Upper lobe of left lung (tissue), 6 donors: ENCODE measurements at places on chromosomes 2 and 18. TPM values are rescaled to one million over a fixed set of nuclear protein-coding genes. Genes with fewer than 3 reads are reported as not detected.

APCDD1 gene
- 22.8 TPM for total RNA-seq

CHRNG gene
- not detected for total RNA-seq

DNA sequence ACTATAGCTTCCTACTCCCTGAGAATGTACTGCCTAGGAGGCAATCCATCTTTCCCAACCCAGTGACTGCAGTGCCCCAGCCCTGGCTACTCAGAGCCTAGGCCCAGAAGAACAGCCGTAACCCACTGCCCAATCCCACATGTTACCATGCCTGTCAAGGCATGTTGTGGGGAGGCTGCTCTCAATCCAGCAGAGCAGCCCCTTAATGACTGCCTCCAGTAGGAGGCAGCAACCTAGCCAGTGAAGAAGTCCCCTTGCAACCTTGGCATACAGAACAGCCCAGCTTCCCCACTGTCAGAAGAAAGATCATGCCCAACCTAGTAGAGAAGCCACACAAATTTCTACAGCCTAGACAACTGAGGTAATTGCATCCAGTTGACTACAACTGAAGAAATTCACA is 44.2 kb upstream of the CDH7 start:
- H3K4me3 ChIP-seq: no peak overlapping the region
- no peaks in the 10 kb centered on the region for H3K27me3 ChIP-seq
- no peak for DNase-seq
- no peaks in the 10 kb centered on the region for H3K4me1 ChIP-seq

- no peaks in the 10 kb centered on the region for H3K36me3 ChIP-seq
- DNase-seq: no peak
- no peak overlapping the region for H3K27ac ChIP-seq
- no peaks in the 10 kb centered on the region for H3K27me3 ChIP-seq
These were observed 431.1 kb downstream of the ZEB2 start for GRCh38 chr2:144088863-144089262.

DNA sequence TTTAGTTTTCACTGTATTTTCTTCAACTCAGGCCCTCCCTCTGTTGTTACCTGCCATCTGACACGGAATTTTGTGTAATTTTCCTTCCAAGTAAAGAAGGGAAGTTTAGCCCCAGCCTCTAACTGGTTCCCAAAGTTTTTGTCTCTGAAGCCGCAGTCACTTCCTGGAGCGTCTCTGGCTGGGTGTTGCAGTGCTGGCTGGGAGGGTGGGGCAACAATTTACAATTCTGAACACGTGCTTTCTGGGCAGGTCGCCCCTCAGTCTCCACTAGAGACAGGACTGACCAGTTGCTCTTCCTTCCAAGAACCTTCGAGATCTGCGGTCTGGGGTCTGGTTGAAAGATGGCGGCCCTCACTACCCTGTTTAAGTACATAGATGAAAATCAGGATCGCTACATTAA is 3.5 kb downstream of the CNDP2 start:
- peaks cover 44% of the 10 kb centered on the region for H3K4me1 ChIP-seq
- peak overlapping the region; percentile 41 for H3K4me3 ChIP-seq
- H3K36me3 ChIP-seq: peaks cover 38% of the 10 kb centered on the region

GRCh38 chr18:69982417-69982816 is 34.7 kb upstream of the CD226 start:
- no peaks in the 10 kb centered on the region for H3K4me1 ChIP-seq
- H3K4me3 ChIP-seq: no peak overlapping the region
- DNase-seq: no peak
- H3K36me3 ChIP-seq: no peaks in the 10 kb centered on the region
- no peak overlapping the region for H3K27ac ChIP-seq

- H3K36me3 ChIP-seq: no peaks in the 10 kb centered on the region
- no peaks in the 10 kb centered on the region for H3K4me1 ChIP-seq
- H3K27me3 ChIP-seq: no peaks in the 10 kb centered on the region
- H3K27ac ChIP-seq: no peak overlapping the region
- no peak for DNase-seq
- no peak overlapping the region for H3K4me3 ChIP-seq
These were observed 21.0 kb upstream of the SLC38A11 start for GRCh38 chr2:164976301-164976700.

POTEC gene
- not detected for total RNA-seq

STON1 gene
- 15.9 TPM for total RNA-seq

GALNT14 gene
- total RNA-seq: 1.1 TPM

DNA sequence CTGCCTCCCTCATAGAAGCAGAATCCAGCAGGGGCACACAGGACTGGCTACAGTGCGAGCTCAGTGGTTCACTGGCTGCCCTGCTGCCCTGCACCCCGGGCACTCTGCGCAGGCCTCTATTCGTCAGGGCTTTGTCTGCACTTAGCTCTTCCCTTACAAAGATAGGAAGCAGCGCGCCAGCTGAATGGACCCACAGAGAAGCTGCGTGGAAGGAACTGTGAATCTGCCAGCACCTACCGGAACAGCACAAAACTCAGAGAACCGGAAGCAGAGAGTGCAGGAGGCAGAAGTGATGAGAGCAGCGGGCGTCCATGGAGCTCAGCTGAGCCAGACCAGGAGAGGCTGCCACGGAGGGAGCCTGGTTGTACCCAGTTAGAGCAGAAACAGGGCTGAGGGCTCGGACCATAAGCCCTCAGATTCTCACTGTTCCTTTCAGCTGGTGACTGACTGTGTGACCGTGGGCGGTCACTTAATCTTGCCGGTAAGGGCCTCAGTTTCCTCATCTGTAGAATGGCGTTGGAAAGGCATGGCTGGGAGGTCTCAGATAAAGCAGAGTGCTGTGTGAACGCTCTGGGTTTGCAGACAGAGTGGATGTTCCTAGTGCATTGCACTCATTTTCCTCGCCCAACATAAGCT is 23.1 kb upstream of the SLC66A3 start:
- no peak overlapping the region for H3K4me3 ChIP-seq
- no peaks in the 10 kb centered on the region for H3K36me3 ChIP-seq
- peaks cover 33% of the 10 kb centered on the region for H3K4me1 ChIP-seq
- DNase-seq: no peak

REL gene
- 26.6 TPM for total RNA-seq

FECH gene
- 11.4 TPM for total RNA-seq

DNA sequence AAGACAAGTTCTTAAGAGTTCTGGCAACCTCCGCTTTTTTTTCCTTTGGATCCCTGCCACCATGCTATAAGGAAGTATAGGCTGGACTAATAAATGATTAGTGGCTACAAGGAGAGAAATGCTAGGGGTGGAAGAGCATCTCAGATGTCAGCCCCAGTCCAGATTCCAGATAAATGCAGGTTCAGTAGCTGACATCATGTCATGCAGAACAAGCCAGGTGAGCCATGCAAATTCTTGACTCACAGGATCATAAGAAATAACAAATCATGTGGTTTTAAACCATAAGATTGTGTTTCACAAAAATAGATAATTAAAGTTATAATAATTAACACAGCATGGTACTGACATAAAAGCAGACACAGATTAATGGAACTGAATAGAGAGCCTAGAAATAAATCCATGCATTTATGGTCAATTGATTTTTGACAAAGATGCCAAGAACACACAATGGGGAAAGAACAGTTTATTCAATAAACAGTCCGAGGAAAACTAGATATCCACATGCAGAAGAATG is 152.9 kb upstream of the SESTD1 start:
- H3K27me3 ChIP-seq: no peaks in the 10 kb centered on the region
- H3K27ac ChIP-seq: no peak overlapping the region
- DNase-seq: no peak
- no peaks in the 10 kb centered on the region for H3K36me3 ChIP-seq

MROH2A gene
- total RNA-seq: not detected

SPP2 gene
- total RNA-seq: not detected

ALPG gene
- 1.7 TPM for total RNA-seq

- H3K4me3 ChIP-seq: no peak overlapping the region
- H3K36me3 ChIP-seq: no peaks in the 10 kb centered on the region
- no peak overlapping the region for H3K27ac ChIP-seq
- H3K27me3 ChIP-seq: no peaks in the 10 kb centered on the region
- no peaks in the 10 kb centered on the region for H3K4me1 ChIP-seq
- DNase-seq: no peak
These were observed 201.8 kb upstream of the ATP5MC3 start for GRCh38 chr2:175383286-175383685.

DNA sequence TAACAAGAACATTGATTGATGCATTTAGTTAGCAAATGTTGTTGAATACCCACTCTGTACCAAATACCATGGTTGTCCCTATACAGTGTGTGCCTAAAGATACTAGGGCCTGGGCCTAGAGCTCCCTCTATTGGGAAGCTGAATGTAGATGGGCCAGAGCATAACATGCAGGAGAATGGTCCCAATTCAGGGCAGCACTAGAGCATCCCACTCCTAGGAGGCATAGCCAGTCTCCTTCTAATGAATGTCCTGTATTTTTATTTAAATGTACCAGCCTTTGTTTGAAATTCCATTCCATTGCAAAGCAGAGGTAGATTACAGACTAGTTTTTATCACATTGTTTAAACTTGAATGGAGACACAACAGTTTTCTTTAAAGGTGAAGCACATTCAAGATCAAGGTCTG is 90.6 kb downstream of the FEZ2 start:
- H3K4me1 ChIP-seq: no peaks in the 10 kb centered on the region
- H3K36me3 ChIP-seq: peaks cover 6% of the 10 kb centered on the region
- H3K27ac ChIP-seq: no peak overlapping the region
- no peak for DNase-seq

ANKRD62 gene
- not detected for total RNA-seq

DNA sequence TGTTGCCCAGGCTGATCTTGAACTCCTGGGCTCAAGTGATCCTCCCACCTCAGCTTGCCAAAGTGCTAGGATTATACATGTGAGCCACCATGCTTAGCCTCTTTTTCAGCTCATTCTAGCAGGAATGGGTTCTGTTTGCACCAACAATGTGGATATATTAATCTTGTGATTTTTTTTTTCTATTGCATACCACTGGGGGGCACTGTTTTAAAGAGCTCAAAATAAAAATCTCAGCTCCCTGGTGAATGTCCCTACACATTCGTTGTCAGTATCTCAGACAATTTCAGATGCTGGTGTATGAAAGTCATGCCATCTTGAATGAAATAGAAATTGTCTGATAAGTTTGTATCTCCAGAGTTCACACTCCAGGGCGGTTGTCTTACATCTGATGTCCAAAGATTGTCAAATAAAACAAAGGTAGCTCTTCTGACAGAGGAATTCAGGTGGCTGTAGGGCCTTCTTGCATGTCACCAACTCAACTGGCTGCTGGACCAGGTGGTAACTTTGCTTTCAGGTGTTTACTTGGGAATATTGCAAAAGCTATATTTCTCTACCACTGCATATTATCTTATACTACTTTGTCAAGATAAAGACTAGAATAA is 3.1 kb upstream of the MATN3 start:
- DNase-seq: no peak
- H3K27ac ChIP-seq: no peak overlapping the region
- no peaks in the 10 kb centered on the region for H3K36me3 ChIP-seq

DNA sequence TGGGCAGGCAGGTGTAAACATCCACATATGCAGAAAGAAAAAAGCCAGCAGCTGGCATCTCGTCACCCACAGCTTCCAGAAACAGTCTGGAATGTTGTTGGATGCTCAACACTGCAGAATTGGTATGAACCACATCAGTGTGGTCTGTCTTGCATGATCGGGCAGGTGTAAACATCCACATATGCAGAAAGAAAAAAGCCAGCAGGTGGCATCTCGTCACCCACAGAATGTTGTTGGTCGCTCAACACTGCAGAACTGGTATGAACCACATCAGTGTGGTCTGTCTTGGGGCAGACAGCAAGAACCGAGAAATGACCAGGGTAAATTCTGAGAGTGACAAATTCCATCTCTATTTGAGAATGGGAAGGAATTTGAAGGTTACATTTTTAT is 39.6 kb downstream of the DOCK10 start:
- DNase-seq: no peak
- H3K27ac ChIP-seq: no peak overlapping the region
- no peaks in the 10 kb centered on the region for H3K36me3 ChIP-seq
- no peaks in the 10 kb centered on the region for H3K27me3 ChIP-seq
- H3K4me1 ChIP-seq: no peaks in the 10 kb centered on the region

CTAGE1 gene
- total RNA-seq: not detected

GRCh38 chr2:231515603-231516002 is 14.6 kb downstream of the NMUR1 start:
- no peaks in the 10 kb centered on the region for H3K27me3 ChIP-seq
- DNase-seq: no peak
- H3K36me3 ChIP-seq: no peaks in the 10 kb centered on the region
- no peak overlapping the region for H3K4me3 ChIP-seq
- H3K27ac ChIP-seq: no peak overlapping the region

- no peaks in the 10 kb centered on the region for H3K27me3 ChIP-seq
- no peak overlapping the region for H3K4me3 ChIP-seq
- peak overlapping the region; percentile 86 for H3K27ac ChIP-seq
These were observed 232.7 kb upstream of the SMAD2 start for GRCh38 chr18:48162956-48163737.

CNGA3 gene
- not detected for total RNA-seq

MC4R gene
- not detected for total RNA-seq

DNA sequence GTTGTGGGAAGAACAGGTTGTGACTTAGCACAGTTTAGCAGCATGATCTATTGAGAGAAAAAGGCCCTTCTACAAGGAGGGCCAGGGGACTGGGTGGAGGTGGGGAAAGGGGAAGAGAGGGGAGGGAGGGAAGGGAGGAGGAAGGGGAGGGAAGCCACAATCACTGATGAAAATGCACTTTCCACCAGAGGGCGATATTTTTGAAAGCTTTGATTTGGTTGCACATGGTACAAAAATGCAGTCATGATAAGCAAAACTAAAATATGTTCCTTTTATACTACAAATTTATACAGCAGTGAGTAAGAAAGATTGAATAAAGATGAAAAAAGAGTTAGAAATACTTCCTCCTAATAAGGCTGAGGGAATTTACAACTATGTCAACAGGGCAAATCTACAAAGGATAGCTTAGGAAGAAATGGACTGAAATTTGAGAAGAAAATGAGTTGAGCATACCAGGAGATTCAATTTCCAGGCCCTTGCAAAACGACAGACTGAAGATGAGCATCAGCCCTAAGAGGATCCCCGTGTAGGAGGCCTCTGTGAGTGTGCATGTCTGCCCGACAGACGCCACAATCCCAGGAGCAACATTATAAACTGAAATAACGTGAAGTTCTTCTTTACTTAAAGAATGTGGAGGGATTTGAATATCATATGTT is 17.2 kb downstream of the SH3YL1 start:
- no peak for DNase-seq
- H3K27ac ChIP-seq: no peak overlapping the region
- H3K27me3 ChIP-seq: no peaks in the 10 kb centered on the region
- no peak overlapping the region for H3K4me3 ChIP-seq
- H3K4me1 ChIP-seq: peaks cover 6% of the 10 kb centered on the region
